ENCODE measurements at places on chromosomes 13 and 19.

DNA sequence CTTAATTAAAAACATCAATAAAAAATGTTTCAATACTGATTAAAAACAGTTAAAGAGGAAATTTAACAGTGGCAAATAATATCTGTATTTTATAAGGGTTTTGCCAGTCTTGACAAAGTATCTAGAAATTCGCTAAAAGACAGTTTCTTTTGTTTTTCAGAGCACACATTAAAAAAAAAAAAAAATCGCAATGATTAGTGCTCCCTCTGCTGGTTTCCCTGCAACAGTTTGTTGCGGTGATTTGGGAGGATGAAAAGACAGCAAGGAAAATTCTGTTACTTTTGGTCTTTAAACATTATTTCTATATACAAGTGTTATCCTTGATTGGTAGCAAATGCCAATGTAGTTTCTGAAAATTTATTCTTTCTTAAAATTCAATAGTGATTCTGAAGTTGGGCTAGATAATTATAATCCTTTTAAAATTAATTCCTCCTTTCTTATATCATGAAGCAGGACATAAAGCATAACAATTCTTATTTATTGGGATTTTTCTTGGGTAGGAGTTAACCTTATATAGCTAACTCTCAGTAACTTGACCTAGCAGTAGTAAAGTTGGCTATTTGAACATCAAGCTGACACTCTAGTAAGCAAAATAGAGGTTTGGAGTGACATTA lies 23.1 kb upstream of the SPRY2 start:
- no peak for DNase-seq

GRCh38 chr19:35751839-35752745 lies 3.7 kb downstream of the LIN37 start:
- DNase-seq: no peak

GRCh38 chr13:111269508-111269907 lies 50.9 kb upstream of the TEX29 start:
- DNase-seq: no peak

- DNase-seq: no peak
These were observed 21.5 kb downstream of the CPT1C start for GRCh38 chr19:49712397-49712859.

DNA sequence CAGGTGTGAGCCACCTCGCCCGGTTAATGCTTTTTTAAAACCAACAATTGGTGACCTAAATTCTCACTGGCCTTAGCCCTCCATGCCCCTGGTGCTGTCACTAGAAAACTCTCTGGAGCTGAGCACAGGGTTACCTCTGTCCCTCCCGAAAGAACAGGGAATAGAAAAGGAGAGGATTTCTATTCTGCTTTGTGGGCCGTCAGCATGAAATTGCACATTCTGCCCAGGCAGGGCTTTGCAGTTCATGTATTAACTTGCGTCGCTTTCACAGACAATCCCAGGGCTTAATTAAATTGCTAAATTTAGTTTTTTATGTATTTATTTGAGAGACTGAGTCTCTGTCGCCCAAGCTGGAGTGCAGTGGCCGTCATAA lies 583 bp upstream of the ZNF480 start:
- DNase-seq: no peak

GRCh38 chr13:94968757-94969086 lies 256.4 kb upstream of the SOX21 start:
- DNase-seq: no peak

GRCh38 chr13:98195054-98195791 lies 18.2 kb upstream of the RNF113B start:
- DNase-seq: no peak

DNA sequence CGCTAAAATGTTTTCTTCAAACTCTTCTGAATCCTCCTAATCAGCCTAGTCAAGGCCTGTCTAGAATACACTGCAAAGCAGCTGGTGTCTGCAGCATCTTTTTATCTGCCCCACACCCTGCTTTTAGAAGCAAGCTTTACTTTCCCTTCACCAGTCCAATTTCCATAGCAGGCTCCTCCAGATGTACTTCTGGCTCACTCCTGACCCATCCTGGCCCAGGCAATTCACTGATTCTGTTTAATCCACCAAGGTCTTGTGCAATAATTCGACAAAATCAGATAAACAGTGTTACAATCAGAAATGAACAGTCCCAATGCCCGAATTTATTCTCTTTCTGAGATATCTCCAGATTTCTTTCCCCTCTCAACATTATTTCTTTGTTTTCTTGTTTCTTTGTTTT lies 415.2 kb upstream of the SGCG start:
- DNase-seq: no peak

All from SHP77 (cell line).